ENCODE measurements at places on chromosomes 5 and 9.

- DNase-seq, result no peak
Observed at GRCh38 chr9:35818341-35818740, 3.5 kb upstream of the HINT2 start.

DNA sequence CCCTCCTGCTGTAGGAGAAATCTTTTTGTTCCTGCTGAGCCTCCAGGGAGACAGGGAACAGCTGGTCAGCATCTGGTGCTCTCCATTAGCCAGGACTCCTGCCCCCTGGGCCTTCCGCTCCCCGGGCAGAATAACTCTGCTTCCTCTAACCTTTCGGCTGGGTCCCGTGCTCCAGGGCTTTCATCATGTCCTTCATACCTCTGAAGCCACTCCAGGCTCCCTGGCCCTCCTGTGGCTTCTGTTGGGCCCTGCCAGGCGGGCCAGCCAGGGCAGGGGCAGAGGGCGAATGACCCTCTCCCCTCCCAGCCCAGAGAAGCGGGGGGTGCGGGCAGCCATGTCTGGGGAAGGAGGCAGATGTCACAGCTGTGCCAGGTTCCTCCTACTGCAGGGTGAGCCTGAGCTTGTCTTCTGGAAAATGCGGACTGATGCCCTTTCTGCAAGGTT, 81.7 kb upstream of the LMX1B start:
- DNase-seq, result no peak

GRCh38 chr5:129445379-129445778, 14.7 kb upstream of the ADAMTS19 start:
- no peak for DNase-seq

GRCh38 chr5:104363567-104363966, 801.0 kb upstream of the NUDT12 start:
- no peak for DNase-seq

DNA sequence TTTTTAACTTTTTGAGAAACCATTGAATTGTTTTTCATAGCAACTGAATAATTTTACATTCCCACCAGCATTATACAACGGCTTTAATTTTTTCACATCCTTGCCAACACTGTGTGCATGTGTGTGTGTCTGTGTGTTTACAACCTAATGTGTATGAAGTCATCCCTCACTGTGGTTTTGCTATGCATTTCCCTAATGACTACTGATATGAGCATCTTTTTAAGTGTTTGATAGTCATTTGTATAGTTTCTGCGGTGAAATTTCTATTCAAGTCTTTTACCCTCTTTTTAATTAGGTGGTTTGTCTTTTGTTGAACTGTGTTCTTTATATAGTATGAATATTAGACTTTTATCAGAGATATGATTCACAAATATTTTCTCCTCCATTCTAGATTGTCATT, 263.1 kb upstream of the COX7C start:
- no peak for DNase-seq

DNA sequence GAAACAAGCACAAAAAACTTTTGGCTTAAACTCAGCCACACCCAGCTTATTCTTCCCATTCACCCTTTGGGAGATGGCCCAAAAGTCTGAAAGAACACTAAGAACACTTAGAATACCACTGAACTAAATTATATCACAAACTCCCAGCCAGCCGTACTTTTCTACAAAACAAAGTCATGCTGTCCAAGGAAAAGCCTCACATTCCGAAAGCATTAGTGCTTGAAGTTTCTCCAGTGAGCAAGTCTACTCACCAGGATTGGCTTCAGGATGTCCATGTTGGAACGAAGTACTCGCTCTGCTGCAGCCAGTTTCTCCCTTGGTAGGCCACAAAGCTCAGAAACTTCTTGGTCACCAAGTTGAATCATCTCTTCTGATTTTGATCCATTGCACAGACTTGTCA, 69.7 kb downstream of the ABCA1 start:
- no peak for DNase-seq

DNA sequence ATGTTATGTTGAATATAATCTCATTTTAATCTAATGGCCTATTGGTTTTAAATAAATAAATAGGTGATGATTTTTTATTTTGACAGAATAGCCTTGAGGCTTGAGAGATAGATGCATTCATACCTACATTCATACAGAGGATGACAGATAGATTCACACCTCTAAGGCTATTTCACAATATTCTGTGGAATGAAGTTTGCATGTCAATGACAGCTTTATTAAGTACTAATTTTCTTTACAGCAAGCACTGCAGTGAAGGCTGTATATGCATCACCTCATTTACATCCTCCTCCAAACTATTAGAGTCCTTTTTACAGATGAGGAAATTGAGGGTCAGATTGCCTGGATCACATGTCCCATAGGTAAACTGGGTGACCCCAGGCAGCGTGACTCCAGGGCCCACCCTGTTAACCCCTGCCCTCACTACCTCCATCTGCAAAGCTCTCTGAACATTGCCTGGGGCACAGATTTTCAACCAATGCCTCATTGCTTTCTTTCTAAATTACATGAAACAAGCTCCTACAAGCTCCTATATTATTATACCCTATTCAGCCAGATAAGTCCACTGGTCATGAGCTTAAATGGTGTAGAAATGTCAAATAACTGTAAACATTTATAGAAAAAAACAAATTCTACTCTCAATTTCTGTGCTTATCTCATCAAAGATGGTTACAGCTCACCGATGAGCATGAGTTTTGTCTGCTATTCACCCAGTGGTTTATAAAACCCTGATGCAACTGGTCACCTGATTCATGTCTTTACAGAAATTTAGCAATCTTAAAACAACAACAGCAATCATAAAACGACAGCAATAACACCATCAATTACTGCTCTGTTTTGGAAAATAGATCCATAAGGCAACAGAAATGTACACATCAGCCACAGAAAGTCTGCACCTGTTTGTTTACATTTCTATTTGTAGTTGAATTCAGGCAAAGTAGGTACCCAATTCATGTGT, 338.0 kb downstream of the NSG2 start:
- no peak for DNase-seq
